ENCODE measurements at places on chromosomes 13 and 19.

GRCh38 chr19:11475861-11476260, 5.0 kb downstream of the ELAVL3 start:
- DNase-seq: no peak

GRCh38 chr19:2578901-2579677, 103.2 kb downstream of the GADD45B start:
- DNase-seq: no peak

DNA sequence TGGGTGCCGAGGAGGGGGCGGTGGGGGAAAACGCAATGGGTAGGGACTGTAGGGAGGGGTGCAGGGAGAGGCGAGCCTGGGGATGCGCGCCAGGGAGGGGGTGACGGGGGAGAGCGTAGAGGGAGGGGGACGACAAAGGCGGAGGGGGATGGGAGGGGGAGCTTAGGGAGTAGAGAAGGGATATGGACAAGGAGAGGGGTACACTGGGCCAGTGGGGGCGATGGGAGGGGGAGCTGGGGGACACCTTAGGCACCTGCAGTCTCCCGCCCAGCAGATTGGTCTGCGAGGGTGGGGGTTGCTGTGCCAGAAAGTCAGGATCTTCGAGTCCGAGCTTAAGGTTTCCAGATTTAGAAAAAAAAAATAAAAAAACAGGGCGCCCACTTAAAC, 15.7 kb downstream of the CCDC124 start:
- no peak for DNase-seq

GRCh38 chr13:33677215-33677614, 140.7 kb upstream of the RFC3 start:
- no peak for DNase-seq

DNA sequence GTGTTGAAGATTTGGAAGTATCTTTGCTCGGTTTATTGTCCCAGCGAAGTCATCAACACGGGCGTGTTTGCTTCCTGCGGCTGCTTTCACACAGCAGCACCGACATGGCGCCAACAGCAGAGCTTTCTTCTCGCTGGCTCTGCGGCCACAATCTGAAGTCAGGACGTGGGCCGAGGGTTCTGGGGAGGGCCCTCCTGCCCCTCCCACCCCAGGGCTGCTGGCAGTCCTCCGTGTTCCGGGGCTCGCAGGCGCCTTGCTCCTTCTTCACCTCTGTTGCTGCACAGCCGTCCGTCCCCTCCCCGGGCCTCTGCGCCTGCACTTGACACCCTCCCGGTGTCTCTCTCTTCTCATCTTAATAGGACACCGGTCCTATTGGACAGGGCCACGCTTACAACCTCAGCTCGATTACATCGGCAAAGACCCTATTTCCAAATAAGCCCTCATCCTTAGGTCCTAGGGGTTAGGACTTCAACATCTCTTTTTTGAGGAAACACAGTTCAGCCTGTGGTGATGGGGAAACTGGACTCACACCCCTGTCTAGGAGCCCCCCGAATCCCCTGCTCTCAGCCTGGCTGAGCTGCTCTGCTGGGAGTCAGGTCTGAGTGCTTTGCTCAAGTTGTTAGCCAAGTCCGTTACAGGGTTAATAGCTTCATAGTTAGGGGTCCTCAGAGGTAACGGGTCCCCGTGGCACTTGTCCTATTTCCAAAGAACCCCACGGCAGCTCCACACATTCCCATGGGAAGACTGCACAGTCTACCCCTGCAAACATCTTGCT, 2.7 kb upstream of the TEX29 start:
- DNase-seq: no peak
